Inflammatory macrophage (primary cell): ENCODE measurements at places on chromosomes 7 and 10.

- DNase-seq, result peak; percentile 26
Measured at GRCh38 chr10:103276896-103277712, at the start of gene INA. Gene INA, plus strand, starts transcription at chr10:103277138. Its CDS starts 74 bp downstream, at chr10:103277212.

DNA sequence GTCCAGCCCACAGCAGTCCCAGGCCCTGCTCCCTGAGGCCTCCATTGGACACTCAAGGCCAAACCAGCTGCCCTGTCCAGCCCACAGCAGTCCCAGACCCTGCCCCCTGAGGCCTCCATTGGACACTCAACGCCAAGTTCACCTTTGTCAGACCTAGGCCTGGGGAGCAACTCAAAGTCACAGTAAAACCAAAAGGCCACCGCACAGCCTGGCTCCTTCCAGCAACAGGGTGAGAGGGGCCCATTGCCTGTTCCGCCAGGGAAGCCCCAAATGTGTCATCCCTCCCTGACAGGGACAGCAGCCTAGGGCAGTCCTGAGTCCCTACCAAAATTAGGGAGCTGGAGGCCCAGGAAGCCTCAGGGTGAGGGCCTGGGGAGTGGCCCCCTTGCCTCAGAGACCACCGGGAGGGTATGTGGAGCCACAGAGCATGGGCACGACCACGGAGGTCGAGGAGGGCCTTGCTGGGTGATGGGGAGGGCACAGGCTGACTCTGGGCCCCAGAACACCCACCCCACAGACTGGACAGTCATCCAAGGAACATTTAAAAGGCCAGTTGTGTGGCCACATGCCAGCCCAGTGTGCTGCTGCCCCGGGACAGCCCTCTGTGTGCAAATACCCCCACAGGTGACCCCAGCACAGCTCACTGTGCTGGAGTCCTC is 66.5 kb upstream of the PPP2R2D start:
- DNase-seq, result no peak

DNA sequence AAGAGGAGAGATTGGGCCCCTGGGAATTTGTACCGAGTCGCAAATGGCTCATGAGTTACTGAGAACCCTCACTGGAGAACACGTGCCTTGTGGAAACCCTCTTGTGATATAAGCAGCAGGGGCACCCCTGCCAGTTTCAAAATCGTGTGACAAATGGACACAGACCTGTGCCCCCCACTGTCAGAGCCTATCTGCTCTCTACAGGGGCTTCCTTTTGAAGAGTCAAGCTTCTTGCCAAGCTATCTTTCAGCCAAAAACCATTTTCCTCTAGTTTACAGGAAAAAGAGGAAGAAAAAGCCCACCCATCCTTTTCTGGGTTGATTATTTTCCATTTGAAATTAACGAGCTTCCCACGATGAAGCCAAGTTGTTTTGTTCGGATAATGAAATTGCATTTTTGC is 64.1 kb upstream of the MPP7 start:
- no peak for DNase-seq

- peak; percentile 90 for DNase-seq
Measured at GRCh38 chr7:155282671-155283070, 15.0 kb upstream of the INSIG1 start.

DNA sequence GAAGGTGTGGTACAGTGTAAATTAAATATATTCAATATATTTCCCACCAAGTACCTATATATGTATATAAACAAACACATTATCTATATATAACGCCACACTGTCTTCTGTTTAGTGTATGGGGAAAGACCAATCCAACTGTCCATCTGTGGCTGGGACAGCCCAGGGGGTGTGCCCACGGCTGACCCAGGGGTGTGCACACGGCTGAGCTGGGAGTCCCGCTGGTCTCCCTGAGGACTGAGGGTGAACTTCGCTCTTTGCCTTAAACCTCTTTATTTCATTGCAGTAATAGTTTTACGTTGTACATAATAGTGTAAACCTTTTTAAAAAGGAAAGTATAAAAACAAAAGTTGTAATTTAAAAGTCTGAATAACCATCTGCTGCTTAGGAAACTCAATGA is 6.3 kb downstream of the EN2 start:
- no peak for DNase-seq

DNA sequence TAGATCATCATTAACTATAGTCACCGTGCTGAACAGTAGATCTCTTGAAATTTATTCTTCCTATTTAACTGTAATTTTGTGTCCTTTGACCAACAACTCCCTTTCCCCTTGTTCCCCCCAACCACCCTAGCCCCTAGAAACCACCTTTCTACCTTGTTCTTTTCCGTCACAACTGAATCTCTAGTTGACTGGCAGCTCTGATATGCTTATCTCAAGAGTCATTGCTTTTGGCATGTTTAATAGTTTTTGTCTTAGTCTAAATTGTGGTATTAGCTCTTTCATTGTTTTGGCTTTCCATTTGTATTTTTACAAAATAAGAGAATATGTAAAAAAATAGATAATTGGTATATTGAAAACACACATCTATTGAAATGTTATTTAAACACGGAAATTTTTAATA is 1.8 kb downstream of the GNAT3 start:
- no peak for DNase-seq

GRCh38 chr7:74176555-74176954 is 2.4 kb downstream of the EIF4H start:
- no peak for DNase-seq

DNA sequence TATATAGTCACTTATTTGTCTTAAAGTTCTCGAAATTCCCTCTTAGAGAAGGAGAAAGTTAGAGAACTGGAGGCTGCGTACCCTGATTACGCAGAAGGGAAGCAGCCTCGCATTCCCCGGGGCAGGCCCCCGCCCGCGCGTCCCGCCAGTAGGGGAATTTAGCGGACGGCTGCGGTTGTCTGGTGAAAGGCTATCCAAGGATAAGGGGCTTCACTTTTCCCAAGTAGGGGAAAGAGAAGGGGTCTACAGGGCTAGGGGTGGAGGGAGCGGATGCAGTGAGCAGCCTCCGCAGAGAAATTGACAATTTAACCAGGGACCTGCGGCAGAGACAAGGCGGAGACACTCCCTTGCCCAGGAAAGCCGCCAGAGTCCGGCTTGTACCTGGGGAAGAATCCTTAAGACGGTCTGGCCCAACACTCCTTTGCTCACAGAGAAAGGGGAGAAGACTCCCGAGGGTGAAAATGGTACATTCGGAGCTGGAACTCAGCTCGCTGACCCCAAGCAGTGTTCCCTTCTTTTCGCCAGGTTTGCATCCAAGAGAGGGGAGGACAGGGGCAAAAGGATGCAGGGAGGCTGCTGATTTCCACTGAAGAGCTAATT is 994 bp upstream of the MAGI2 start:
- peak; percentile 4 for DNase-seq

DNA sequence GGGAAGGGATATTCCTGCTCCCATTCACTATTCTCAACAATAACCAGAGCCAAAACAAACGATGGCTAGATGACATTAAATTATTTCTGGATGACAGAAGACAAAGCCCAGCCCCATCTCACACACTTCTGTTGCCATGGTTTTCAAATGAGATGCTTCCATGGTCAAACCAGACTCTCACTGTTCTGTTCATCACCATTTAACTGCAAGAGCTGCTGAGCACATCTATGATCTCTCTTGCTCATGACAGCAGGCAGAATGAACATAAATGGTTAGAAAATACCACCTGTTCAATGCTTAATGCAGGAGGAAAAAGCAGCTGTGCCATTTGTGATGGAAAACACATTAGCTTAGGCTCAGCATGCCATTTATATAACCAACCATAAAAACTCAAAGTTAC is 758.6 kb upstream of the ZWINT start:
- DNase-seq, result no peak

- DNase-seq, result peak; percentile 85
Measured at GRCh38 chr10:62666275-62666674, 138.2 kb upstream of the ADO start.

DNA sequence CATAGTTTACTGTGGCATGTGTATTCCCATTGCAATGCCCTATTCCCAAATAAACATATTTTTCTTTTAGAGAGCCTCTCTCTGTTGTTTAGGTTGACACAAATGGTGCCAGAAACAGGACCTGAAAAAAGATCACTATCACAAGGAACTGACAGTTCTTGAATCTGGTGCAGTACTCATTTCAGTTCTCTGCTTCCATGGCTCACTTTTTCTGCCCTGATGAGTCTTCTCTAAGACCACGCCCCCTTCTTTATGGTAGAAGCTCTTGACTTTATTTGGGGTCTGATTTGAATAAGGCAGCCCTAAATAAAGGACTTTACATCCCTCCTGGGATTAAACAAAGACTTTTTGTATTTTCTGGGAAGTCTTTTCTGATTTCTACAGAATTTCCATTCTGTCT is 3.5 kb upstream of the CCDC126 start:
- DNase-seq, result no peak

DNA sequence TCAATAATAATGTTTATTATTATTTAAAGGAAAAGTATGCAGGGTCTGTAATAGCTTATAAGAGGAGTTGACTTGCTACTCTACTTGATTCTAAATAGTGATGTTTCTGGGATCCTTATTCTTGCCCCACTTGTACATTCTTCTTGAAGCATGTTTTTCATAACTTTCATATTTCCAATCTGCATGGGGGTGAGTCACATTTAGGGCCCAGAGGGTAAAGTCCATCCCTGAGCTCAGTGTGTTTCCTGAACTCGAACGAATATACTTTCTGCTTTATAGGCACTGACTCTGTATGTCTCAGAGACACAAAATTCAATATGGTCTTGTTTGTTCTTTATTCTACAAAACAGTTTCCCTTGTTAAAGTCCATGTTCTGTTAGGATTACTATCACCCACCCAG is 61.0 kb upstream of the SMIM30 start:
- no peak for DNase-seq

DNA sequence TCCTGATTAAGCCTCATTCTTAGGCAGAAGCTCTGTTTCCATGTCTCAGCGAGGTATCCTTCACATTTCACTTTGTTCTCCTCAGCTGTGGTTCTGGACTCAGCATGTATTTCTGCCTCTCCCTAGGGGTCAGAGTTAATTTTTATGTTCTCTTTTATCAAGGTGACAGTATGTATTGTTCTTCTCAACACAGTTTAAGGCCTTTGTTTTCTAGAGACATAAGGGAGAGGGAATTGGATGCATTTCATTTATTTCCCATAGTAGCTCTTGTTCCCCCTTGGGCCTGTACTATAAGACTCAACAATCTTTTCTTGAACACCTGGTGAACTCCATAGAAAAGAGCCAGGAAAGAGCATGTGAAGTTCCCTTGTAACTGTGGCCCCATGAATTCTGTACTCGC is 214.3 kb downstream of the ZWINT start:
- no peak for DNase-seq

- DNase-seq, result no peak
Measured at GRCh38 chr10:118305730-118306129, 36.4 kb downstream of the FAM204A start.

DNA sequence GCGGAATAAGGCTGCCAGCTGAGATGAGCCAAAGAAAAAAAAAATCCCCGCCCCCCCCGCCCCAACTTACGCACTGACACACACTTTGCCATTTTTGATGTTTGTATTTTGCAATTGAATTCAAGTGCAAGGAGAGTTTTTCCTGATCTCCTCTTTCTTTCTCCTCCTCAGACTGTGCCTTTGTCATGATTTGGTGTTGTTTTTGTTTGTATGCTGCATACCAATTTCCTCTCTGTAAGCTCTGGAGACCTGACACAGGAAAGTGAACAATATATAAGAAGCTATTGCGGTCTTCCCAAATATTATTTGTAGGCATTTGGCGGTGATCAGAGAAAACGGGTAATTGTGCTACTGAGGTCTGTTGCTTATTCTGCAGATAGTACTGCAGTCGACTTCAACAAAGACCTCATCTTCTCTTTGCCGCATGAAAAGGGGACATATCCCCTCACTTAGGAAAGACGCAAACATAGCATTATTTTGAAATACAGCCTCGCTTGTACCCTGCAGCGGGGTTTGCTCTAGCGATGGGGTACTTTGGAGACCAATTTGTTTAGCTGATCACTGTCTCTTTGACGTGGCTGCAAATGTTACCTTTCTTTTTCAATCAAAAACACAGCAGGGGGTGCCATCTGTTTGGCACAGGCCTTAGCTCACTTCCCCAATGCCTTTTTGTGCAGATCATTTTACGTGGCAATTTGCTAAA is 206.6 kb downstream of the SKAP2 start:
- DNase-seq, result no peak

- no peak for DNase-seq
Measured at GRCh38 chr7:113338071-113338696, 219.8 kb upstream of the SMIM30 start.

GRCh38 chr10:48964038-48964437 is 24.4 kb upstream of the LRRC18 start:
- no peak for DNase-seq

DNA sequence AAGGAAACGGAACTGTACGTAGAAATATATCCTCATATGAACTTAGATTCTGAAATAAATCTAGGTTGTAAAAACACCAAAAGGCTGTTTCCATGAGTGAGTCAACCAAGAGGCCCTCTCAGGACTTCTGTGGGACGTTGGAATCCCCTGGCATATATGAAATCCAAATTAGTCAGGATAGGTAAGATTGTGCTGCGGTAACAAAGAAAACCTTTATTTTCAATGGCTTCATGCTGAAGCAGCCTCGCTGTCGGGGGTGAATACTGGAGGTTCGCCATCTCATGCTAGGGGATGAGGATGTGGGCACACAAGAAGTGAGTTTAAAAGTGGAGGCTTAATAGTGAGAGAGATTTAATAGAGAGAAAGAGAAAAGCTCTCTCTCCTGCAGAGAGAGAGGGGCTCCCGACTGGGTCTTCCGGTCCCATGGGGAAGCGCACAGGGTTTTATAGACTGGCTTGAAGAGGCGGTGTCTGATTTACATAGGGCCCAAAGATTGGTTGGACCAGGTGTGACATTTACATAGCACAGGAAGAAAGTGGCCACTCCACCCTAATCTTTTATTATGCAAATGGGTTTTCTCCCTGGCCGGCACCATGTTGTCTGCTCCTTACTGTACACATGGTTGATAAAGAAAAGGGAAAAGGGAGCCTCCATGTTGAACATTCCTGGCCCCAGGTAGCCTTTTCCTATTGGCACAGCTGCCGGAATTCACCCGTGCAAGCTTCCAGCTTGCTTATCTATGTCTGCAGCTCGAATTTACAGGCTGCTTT is 52.3 kb upstream of the SEPHS1 start:
- DNase-seq, result no peak

- no peak for DNase-seq
Measured at GRCh38 chr7:43372676-43373355, 210.1 kb upstream of the STK17A start.

DNA sequence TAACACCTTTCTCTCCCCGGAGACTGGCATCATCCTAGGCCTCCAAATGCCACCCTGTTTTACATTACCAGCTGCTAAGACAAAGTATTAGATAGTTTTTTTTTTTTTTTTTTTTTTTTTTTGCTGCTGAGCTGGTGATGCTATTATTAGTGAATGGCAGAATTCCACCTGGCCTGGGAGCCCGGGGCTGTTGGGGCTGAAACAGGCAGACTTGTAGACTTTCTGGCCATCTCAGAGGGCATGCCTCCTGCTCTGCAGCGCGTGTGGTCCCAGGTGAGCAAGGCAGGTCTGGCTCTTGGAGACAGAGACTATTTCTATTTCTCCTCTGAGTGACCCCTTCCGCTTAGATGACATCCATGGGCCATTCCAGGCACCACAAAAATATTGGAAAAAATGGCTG is 104.2 kb downstream of the EMX2 start:
- DNase-seq, result no peak
